ENCODE measurements at places on chromosomes 5 and 9.

GRCh38 chr5:107303171-107303968 is 367.4 kb downstream of the EFNA5 start:
- no peak for DNase-seq

DNA sequence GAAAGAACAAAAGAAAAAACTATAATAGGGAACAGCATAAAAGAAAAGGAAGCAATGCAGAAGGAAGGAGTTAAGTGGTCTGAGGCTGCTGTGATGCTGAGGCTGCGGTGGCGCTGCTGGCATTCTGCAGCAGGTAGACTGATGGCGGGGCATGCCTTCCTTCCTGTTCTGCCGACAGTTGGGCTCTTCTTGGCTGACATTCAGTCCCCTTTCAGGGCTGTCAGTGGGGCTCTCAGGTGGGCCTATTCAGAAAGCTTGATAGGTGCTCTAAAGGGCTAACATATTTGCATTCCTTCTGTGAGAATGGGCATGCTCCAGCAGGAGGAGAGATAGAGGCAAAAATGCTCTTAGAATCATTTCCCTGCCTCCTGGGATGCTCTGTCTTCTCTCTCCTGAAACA is 5.1 kb upstream of the CLINT1 start:
- DNase-seq = no peak

DNA sequence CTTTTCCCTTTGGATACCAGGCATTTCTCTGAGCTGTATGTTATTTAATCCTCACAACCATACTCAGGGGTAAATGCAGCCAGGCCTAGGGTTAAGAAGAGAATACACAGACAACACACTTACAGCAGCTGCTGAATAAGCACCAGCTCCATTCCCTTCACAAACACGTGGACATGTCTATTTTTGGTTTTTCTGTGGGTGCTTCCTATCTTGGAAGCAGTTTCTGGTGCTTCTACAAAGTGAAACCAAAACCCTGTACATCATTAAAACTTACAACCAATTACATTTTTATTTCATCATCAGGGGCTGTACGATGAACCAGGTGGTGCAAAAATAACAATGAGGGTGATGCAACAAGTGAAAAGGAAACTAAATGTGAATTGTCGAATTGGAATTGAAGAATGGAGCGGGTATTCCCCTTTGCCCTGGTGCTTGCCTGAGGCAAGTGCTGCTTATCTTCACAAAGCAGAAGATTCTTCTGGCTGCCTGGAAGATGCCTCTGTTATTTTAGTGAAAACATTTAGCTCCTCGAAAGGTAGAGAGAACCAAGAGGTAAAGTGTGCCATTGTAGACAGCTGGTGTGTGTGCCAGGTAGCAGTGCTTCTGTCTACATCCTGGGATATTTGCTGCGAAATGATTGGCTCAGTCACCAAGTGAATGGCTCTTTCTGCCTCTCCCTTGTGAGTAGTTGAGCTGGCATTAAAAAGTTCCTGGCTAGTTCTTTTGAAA is 18.6 kb upstream of the IFNB1 start:
- DNase-seq = no peak

GRCh38 chr5:39721394-39721793 is 296.6 kb upstream of the DAB2 start:
- DNase-seq = no peak

- DNase-seq = no peak
Measured at GRCh38 chr5:175478008-175478383, 364 bp upstream of the SFXN1 start.

DNA sequence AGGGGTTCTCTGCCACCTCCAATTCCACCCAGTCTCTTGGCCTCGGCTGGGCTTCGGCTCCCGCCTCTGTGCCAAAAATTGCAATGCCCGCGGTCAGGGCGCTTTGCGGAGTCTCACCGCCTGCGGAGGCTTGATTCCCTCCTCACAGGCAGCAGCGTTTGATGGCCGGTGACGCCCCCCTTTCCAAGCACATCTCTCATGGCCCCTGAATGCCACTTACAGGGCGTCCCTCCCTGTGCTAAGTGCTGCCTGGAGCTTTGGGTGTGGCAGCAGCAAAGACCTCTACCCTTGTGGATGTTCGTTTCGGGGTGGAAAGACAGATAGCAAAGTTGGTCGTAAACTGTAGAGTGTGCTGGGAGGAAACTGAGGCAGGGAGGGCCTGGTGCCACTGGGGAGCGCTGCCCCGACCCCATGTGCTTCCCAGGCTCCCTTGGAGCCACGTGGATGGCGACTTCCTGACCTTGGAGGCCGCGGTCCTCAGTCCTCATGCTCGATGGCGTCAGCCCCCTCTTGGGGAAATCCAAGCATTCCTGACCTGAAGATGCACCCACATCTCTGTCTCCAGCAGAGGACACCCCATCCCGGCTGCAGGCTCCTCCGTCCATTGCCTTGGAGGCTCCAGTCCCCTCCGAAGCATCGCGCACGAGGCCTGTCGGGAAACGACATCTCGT is 249.2 kb upstream of the IRX4 start:
- DNase-seq = no peak

GRCh38 chr9:136848393-136849037 is 694 bp upstream of the PHPT1 start:
- no peak for DNase-seq

- no peak for DNase-seq
Measured at GRCh38 chr5:124605541-124605940, 140.9 kb downstream of the ZNF608 start.

DNA sequence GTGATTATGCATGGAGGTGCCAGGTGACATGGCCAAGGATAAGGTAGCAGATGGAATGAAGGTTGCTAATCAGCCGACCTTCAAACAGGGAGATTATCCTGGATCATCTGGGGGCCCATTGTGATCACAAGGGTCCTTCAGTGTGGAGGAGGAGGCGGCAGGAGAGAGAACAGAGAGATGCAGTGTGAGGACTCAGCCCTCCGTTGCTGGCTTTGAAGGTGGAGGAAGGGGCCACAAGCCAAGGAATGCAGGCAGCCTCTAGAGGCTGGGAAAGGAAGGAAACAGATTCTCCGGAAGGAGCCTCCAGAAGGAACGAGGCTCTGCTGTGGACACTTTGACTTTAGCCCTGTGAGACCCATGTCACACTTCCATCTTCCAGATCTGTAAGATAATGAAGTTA is 27.4 kb upstream of the EEIG1 start:
- no peak for DNase-seq

- no peak for DNase-seq
Measured at GRCh38 chr5:88290801-88291200, 22.2 kb upstream of the TMEM161B start.

GRCh38 chr5:131214609-131215227 is 44.0 kb downstream of the LYRM7 start:
- no peak for DNase-seq

GRCh38 chr9:82308836-82309235 is 320.3 kb downstream of the SPATA31D1 start:
- no peak for DNase-seq

GRCh38 chr5:164139423-164139822 is 634.0 kb downstream of the MAT2B start:
- no peak for DNase-seq

DNA sequence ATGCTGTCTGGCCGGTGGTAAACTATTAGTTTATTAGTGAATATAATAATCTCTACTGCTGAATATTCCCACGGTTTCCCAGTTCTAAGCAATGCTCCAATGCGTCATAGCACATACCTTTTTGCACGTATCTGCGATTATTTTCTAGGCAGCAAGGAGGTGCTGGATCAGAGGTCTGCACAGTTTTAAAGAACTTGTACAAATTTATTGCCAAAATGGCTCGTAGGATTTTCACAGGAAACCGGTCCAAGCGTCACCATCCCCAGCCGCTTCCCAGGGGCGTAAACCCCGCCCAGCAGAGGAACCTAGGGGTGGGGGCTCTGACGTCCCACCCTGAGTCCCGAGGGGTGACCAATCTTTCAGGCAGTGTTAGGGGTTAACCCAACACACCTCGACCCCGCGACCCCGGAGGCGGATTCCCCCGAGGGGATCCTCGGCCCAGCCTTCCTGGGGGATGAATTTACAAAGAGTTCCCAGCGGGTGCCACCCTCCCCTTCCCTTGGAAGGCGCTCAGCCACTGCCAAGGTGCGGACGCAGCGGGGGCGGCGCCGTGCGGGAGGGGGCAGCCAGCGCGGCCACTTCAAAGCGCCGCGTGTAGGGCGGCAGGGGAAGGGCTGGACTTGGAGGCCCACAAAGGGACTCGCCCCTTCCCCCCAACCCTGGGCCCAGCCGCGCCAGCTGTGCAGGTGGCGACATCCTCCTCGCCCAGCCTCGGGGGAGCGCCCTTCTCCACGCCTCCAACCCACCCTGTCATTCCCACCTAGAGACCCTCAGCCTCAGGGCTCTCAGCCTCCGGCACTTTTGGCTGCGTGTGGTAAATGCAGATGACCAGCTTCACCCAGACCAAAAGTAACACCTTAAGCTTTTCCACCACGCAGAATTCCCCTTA is 43.5 kb upstream of the TCF7 start:
- DNase-seq = no peak

DNA sequence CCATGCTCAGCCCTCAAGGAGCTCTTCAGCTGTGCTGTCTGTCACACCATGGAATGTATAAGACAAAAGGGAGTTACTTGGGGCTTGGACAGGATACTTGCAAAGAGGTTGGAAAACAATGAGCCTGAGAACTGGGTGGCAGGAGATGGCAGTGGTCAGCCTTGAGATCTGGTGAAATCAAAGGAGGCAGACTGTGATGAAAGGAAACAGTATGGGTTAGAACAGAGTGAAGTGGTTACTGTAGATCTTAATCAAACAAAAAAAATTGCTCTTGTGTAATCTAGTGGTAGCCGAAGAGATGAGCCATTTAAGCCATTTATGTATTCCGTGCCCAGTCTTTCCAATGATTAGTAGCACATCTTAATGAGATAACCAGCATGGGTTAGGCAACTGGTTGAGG is 142.2 kb downstream of the SV2C start:
- DNase-seq = no peak

- DNase-seq = no peak
Measured at GRCh38 chr5:52523701-52524100, 264.0 kb upstream of the ITGA1 start.

DNA sequence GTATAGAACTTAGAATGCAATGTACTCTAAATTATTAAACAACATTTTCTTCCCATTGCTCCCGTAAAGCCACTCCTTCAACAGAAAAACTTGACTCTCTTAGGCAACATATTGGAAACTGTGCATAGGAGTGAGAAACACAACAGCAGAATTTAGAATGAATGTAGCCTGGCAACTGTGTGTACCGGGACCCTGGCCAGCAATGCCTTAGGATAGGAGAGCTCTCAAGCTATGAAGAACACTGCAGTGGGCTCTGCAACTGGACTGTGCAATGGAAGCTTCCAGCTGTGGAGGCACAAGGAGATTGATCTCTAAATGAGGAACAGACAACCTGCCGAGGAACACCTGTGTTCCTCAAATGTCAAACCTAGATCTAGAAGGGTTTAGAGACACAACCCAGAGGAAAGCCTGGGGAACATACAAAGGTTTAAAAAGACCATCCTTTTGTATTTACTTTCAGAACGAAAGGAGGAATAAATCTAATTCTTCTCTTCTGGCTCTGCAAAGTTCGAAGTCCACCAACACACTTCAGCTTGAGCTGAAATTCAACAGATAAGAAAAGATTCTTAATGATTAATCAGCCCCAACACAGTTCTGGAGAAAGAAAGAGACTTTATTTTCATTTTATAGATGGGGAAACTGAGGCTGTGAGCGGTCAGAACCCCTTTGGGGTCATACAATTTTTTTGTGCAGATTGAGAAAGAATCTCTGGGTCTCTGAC is 51.5 kb upstream of the ARL15 start:
- no peak for DNase-seq

DNA sequence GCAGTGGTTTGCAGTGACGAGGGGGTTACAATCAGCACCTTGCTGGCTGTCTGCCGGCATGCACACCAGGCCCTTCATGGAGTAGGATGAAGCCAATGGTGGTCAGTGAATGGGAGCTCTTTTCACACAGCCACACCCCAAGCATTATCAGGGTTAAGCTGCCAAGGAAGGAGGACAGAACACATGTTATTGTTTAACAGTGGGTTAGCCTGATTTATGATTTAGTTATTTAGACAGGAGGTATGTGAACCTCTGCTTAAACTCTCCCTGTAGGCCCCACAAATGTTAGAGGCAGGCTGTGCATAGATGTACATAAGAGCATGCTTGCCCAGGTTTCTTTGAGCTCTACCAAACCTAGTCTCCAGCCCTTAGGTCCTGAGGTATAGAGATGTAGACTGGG is 262.9 kb downstream of the SPOCK1 start:
- no peak for DNase-seq

DNA sequence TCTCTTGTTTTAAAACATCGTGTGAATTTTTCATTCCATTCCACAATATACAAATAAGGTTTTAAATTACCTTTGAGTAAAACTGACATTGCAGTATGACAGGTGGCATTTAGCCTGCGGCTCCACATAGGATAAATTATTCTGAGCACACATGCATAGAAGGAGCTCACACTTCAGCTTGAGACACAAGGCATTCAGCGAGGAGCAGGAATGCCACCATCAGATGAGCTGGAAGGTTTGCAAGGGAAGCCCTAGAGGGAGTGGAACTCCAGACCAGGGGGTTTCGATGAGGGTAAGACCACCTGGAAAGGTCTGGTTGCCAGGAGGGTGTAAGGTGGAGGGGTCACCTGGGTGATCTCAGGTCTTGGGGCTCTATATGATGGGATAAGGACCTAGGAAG is 259.0 kb upstream of the ADRA1B start:
- DNase-seq = no peak

DNA sequence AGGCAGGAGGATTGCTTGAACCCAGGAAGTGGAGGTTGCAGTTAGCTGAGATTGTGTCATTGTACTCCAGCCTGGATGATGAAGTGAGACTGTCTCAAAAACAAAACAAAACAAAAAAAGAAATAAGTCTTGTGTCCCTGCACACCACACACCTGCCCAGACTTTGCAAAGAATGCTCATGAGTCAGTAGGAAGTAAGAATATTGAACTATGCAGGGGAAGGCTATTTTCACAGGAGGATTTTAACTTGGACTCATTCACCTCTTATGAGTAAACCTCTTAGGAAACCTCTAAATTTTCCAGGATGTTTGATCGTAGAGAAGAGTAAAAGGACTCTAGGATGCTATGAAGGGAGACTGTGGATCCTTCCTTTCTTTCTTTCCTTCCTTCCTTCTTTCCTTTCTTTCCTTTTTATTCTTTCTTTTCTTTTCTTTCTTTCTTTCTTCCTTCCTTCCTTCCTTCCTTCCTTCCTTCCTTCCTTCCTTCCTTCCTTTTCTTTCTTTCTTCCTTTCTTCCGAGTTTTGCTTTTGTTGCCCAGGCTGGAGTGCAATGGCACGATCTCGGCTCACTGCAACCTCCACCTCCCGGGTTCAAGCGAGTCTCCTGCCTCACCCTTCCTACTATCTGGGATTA is 96.7 kb upstream of the CLINT1 start:
- no peak for DNase-seq

All from stimulated activated CD4-positive, alpha-beta T cell treated with anti-CD3 and anti-CD28 coated beads, Interleukin-1b, Interleukin-23, amount 100 ng/mL, for 1 hour (primary cell).